ENCODE measurements at places on chromosomes 5 and 9.

DNA sequence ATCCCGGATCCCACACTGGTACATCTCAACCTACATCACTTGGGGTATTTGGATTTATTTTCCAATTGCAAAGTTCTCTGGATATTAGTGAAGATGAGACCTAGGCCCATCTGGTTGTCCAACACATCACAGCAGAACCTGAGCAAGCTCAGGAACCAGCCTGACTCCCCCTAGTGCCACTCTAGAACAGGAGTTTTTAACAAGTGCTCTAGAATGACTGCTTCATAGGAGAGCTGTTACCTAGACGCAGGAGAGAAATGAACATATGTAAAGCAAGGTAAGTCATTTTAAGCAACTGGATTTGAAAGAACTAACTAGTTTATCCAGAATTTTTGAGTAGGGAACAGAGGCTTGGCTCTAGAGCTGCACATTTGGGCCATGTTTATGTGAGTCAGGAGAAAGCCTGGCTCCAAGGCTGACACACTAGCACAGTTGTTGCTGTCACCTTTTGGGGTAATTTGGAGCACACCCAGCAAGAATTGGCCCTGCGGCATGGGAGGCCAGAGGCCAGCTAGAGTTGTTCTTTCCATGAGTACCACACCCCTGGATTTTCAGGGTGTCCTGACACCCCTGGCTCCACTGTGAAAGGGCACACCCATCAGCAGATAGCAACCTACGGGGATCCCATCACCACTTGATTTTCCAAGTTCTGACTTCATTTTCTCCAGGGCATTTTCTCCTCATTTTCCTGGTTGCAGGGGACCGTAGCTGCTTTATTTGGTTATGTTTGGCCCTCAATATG is 110.9 kb upstream of the LPAR1 start:
- no peak for DNase-seq

- DNase-seq = peak; percentile 34
Observed at GRCh38 chr5:124206540-124206939, 539.9 kb downstream of the ZNF608 start.

DNA sequence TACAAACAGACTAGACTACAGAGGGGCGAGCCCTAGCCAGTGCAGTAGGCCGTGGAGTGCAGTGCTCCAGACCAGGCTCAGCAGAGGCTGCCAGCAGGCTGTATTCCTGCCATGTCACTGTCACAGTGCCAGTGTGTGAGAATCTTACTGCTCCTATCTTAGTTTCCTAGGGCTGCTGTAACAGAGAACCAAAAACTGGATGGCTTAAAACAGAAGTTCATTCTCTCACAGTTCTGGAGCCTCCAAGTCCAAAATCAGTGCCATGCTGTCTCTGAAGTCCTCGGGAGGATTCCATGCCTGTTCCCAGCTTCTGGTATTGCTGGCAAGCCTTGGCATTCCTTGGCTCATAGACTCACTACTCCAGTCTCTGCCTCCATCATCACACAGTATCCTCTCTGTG is 75.0 kb upstream of the SAP30L start:
- DNase-seq = no peak

- no peak for DNase-seq
Observed at GRCh38 chr9:128372188-128372641, 1.0 kb downstream of the URM1 start.

DNA sequence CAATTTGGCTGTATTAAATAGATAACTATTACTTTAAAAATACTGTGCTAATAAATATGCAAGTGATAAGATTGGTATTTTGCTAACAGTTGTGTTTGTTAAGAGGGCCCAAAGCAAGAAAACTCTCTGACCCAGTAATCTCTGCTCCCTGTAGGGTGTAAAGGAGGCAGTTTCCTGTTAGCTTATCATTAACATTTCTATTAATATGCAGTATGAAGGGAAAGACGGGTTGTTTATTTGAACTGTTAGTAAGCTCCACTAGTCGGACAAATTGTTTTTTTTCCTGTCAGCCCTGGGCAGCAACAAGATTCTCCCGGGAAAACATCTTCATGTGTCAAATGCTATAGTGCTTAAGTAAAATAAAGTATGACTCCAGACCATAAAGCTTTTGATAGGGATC is 35.6 kb downstream of the ERP44 start:
- DNase-seq = no peak

DNA sequence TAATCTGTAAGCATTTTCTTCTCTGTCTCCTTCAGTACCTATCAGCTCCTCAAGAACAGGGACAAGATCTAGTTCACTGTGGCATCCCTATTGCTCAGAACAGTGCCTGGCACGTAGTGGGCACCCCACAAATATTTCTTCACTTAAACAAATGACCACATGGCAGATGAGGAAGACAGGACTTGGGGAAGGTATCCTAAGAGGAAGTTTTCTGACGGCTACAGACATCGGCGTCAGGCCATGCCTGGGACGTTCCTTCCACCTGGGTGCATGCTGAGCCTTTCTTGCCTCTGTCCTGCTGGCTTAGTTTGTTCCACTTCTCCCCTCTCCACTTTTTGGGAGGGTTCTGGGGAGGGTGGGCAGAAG is 60.2 kb downstream of the NEURL1B start:
- no peak for DNase-seq

DNA sequence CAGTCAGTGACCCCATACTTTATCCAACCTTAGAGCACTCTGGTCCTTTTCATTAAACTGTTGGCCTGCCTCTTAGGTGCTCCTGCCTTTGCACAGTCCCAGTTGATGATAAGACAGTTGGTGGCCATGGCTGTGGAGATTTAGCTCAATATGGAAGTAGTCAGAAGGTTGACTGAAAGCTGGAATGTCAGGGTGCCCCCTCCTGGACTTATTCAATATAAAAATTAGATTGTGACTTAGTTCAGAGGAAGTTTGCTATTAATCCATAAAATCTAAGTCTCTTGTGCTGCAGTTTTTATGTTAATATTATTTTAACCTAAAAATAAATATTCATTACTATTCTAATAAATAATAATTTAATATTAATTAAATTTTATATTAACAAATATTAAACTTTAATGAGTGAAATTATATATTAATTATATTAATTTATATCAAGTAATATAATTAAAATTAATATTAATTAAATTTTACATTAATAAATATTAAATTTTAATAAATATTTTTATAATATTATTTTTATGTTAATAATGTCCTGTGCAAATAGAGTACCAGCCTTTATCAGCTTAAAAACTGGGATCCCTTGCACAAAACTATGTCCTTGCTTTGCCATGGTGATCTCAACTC is 77.7 kb upstream of the ADAMTSL1 start:
- DNase-seq = no peak

DNA sequence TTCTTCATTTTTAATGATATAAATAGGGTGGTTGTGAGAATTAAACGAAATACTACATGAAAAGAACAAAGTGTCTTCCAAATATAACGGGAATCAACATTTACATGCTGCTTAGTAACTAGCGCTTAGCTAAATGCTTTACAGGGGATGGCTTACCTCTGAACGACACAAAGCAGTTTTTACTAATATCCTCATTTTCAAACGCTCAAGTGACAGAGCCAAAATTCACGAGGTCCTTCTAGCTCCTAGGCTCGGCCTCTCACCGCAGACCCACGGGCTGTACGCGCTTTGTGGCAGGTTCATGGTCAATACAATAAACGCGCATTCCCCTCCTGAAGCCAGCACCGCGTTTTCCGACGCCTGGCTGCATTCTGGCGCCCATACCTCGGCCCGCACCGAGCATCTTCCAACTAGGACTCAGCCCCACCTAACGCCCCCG is 442 bp downstream of the ZNF510 start:
- DNase-seq = no peak

GRCh38 chr9:135926402-135927194 is 19.3 kb upstream of the CAMSAP1 start:
- DNase-seq = no peak

GRCh38 chr9:3066591-3066990 is 222.7 kb upstream of the PUM3 start:
- DNase-seq = no peak

DNA sequence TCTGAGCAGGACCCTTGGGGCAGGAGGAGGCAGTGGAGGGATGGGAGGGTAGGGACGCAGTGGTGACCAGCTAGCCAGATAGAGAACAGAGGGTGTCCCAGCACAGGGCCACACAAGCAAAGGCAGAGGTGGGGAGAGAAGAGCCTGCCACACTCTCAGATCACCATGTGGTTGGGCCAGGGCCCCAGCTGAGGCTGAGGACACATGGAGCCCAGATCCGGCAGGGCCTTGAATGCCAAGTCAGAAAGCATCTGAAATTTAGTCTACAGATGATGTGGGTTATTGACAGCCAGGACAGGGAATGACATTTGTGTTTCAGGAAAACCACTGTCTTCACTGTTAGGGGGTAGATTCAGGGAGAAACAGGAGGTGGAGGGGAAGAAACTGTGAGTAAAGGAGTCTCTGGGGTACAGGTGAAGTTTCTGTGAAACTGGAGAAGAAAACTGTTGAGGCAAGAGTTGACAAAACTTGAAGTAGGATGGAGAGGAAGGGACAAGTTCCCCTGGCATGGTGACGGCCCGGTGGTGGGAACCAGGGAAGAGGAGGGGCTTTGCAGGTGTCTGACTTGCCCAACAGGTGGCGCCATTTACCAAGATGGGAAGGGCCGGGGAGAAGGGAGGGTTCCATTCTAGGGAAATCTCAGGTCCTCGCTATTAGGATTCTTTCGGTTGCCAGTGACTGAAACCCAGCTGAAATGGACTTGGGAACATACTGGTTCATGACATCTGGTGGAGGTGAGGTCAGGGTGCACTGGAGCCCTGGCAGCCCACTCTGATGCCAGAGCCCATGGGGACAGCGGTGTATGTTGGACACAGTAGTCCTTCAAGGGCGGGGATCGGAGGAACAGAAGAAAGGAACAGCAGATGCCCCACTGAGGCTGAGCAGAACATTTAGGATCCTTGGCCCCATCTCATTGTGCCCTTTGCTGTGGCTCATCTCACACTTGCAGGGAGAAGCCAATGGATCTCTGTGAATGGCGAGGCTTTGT is 100.1 kb downstream of the KCNIP1 start:
- DNase-seq = no peak

GRCh38 chr5:179873588-179874110 is 15.0 kb upstream of the MRNIP start:
- DNase-seq = no peak

DNA sequence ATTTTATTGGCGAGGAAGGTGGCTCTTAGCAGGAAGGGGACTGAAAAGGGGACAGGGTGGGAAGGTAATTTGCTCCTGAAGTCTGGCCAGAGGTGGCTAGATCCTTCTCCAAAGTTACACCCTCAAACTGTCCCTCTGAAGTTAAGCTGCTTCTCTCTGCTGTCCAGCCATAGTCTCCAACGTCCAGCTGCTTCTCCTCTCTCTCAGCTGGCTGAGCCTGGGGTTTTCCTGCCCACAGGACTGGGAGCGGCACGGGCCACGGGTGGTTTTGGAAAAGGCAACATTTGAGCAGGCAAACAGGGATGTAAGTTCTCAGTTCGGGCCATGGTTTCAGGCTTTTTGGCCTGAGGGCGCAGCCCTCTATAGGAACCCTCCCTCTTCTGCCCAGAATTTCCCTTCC is 128.3 kb downstream of the YIPF5 start:
- DNase-seq = no peak

DNA sequence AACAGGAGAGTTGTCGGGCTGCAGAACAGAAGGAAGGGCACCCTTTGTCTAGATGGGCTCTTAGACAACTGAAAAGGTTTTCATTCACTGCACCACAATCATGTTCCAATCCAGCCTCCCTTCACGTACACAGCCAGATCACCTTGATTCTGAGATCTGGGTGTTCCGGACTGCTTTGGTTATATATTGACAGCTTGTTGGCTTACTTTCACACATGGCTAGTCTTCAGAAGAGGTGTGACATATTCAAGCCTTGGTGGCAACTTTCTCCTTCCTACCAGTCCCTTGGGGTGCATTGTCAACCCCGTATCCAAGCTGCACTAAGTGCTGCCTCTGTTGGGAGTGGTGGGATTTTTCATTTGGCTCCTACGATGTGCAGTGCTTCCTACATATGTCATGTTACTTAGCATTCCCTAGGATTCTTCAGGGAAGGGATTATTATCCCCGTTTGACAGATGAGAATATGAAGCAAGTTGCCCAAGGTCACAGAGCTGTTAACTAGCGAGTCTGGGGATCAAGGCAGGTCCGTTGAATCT is 100.6 kb downstream of the LIFR start:
- no peak for DNase-seq

DNA sequence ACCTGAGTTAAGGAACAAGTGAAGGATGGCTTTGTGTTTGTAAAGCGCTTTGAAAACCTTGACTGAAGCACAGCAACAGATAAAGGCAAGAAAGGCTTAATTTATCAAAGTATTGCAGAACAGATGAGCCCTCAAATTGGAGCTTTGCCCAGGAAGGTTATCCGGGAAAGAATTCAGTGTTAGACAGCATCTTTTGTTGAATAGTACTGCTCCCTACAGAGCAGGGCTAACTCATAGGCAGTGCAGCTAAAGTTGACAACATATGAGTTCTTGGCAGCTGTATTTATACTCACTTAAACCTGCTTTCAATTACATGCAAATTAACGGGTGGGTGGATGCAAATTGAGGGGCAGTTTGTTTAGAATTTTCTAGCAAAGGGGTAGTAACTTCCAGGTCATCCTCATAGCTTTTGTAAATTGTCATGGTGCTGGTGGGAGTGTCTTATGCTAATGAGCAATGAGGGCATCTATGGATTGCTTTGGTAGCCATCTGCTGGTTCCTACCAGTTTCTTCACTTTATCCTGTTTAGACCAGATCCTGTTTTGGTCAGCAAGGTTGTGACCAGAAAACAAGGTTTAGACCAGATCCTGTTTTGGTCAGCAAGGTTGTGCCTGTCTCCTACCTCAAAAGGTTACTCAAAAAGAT is 105.8 kb downstream of the GDA start:
- DNase-seq = no peak
